ENCODE measurements at places on chromosomes 5 and 9.
A peak's percentile ranks its signal among the peaks of the same experiment; 100 is the strongest.

GRCh38 chr5:150488519-150489359 is 19.2 kb upstream of the NDST1 start:
- peak; percentile 72 for DNase-seq

- no peak for DNase-seq
Observed at GRCh38 chr5:64453405-64453804, 52.4 kb upstream of the RGS7BP start.

DNA sequence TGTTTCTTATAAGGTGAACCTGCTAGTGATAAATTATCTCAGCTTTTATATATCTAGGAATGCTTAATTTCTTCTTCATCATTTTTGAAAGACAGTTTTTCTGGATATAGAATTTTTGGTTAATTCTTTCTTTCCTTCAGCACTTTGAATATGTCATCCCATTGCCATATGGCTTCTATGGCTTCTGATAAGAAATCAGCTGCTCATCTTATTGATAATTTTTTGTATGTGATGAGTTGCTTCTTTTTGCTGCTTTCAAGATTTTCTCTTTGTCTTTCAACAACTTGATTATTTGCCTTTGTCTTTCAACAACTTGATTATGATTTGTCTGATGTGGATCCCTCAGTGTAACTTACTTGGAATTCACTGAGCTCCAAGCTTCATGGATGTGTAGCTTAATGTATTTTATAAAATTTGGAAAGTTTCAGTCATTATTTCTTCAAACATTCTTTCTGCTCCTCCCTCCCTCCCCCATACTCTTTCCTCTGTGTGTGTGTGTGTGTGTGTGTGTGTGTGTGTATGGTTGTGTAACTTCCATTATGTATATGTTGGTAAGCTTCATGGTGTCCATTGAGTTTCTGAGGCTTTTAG is 243.9 kb downstream of the TLE1 start:
- no peak for DNase-seq

DNA sequence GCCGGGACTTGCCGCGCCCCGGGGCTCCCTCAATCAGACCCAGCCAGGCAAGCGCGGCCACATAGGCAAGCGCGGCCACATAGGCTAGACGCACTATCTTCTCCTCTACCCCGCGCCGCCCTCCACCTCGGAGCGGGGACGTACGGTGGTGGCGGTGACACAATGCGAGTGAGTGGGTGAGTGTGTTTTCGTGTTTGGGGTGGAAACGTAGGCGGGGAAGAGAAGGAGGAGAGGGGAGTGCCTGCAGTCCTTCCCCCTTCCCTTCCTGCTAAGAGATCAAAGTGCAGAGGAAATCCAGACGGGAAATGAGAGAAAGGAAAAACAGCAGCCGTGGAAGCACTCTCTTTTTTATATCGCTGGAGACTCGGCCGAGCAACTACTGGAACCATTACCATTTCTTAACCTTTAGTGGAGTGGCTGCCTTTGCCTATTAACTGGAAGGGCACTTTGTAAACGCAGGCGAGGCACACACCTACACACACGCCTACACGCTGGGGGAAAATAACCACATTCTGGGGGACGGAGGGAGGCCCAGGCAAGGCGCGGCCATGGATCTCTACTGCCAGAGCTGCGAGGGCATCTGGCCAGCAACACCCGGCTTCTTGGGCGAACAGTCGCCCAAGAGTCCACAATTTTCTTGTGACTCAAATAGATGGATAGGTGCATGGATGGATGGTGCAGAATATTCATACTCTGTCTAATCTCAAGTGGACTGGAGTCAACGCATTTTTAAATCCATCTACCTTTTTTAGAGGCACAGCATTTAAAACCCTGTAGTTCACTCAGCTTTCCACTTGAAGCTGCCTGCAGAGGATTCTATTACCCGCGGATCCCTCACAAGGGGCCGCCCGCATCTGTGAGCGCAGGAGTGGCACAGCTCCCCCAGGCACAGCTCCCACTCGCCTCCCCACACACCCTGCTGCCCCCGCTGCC is 2.1 kb downstream of the EDIL3 start:
- DNase-seq, result peak; percentile 57

GRCh38 chr5:151572657-151573368 is 18.3 kb downstream of the FAT2 start:
- DNase-seq, result no peak

DNA sequence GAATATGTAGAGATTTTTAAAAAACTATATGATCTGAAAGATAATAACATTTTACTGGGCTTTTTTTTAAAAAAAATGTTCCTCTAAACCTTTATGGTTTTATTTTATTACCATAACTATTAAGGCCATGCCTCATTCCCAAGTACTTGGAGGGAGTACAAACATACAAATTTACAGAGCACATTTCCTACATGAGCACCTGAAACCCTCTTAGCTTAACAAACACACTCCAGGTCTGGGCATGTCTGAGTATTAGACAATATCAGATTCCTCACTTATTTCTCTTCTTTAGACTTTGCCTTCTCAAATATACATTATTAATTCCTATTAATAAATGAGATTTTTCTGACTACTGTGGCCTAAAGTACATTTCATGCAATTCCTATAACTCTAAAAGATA is 319.2 kb downstream of the SLCO4C1 start:
- DNase-seq, result no peak

- no peak for DNase-seq
Observed at GRCh38 chr5:148626986-148627385, 27.3 kb downstream of the HTR4 start.

- DNase-seq, result no peak
Observed at GRCh38 chr5:108367679-108368334, 14.1 kb downstream of the FBXL17 start.

DNA sequence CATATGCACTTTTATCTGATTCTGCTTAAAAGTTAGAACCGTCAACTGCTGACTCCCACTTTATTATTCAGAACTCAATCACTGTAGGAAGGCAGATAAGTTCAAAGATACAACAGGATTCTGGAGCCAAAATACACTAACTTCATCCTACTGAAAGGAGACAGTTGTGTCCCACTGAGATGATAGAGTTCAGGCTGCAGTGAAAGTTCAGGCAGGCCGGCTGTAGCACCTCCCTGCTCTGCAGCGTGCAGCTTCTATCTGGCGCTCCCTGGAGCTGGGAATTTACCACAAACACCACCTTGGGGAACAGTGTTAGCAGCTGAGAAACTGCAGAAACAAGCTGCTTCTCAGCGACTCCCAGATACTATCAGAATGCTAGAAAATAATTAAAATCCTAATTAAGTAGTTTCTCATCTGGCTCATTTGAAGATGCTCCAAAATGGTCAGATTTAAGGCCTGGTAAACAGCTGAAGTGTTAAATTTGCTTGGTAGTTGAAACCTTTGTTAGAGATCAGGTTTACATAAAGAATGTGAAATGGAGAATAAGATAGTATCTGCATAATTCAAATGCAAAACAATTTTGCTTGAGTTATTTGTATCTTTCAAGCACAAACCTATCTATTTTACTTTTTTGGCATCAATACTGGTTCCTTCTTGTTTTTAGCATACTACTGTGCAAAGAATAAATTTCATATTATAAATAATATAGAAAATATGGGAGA is 52.3 kb upstream of the CNTLN start:
- peak; percentile 48 for DNase-seq

DNA sequence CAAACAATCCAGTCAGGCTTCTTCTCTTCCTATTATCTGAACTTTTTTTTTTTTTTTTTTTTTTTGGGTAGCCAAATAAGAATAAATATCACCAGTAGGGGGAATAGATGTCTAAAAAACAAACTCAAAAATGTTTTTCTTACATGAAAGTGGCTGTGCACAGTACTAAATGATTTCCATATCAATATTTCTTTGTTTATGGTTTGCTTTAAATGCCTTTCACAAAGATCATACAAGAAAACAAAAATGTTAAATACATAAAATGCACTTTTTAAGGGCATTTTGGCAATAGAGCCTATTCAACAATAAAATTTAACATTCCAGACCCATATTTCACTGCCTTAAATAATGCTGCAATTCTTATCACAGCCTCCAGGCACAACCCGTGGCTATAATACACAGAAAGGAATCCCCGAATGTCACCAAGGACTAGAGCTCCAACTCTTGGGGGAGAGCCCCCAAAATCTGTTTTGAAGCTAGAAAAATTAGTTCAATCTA is 91.1 kb upstream of the TBCA start:
- no peak for DNase-seq

DNA sequence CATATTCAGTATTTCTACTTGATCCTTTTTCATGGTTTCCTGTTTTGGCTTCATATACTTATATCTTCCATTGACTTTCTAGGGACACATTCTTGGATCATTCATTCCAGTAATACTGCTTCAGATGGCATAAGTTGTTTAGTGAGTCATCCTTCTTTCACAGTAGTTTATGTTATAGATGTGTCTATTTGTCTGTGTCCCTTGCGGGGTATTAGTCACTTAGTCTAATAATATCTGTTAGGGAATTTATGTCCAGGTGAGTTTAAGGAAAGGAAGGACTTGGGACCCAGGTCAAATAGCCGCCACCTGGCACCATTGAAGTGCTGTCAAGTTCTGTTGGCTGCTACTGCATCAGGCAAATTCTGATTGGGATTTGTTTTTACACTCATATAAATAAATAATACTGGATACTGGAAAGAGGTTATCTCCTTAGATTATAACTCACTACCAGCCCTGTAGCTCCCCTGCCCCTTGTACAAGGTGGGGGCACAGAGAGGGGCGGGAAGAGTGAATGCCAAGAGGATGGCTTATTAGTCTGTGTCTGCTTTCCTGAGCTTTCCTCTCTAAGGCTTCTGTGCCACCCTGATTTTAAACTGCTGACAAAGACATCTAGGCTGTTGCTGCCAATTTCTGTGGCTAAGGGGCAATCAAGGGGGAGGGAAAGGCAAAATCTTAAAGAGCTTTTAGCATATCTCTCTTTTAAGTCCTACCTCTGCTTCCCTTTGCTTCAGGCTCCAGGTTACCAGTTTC is 64.9 kb downstream of the CDC42SE2 start:
- no peak for DNase-seq

- no peak for DNase-seq
Observed at GRCh38 chr5:73450672-73451223, 2.2 kb upstream of the FOXD1 start.

DNA sequence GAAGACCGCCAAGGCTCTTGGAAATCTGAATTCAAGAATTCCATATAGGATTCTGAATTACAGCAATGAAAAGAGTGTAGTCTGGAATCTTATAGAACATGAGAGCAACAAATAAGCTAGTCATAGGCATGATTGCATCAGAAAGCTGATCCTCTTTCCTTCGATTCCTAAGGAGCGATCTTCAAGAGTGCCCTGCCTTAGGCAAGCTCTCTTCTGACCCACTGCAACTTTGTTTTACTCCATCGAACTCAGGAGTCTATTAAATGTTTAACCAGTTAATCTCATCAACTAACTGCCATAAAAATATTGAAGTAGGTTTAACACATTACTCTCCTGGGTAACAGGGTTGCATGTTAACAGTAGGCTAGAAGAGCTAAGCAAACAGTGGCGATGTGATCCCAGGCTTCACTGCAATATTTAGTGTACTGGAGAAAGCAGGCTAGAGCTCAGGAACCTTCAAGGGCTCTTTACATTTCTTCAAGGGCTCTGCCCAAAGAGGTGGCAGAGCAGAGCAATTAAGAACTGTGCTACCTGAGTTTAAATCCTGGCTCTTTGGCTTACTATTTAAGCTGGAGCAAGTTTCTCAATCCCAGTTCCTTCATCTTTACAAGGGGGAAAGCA is 146.3 kb downstream of the RORB start:
- no peak for DNase-seq

DNA sequence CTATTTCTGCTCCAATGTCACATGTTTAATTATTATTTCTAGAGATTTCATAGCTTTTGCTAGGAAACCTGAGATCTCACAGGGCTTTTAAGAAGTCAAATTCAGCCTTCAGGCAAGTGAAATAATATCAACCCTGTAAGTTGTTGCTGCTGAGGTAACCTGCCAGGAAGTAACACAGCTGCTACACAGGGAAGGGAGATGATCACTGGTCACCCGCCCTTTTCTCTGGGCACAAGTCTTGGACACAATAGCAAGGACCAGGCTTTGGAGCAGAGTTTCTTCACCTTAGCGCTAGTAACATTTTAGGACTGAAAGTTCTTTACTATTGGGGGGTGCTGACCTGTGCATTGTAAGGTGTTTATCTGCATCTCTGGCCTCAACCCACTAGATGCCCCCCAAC is 50.1 kb downstream of the PTTG1 start:
- DNase-seq, result no peak

GRCh38 chr9:36035006-36035405 is 1.7 kb upstream of the RECK start:
- DNase-seq, result no peak

- peak; percentile 34 for DNase-seq
Observed at GRCh38 chr9:79617395-79617794, 45.6 kb downstream of the TLE4 start.

GRCh38 chr9:3848445-3849114 is 322.8 kb upstream of the RFX3 start:
- no peak for DNase-seq

DNA sequence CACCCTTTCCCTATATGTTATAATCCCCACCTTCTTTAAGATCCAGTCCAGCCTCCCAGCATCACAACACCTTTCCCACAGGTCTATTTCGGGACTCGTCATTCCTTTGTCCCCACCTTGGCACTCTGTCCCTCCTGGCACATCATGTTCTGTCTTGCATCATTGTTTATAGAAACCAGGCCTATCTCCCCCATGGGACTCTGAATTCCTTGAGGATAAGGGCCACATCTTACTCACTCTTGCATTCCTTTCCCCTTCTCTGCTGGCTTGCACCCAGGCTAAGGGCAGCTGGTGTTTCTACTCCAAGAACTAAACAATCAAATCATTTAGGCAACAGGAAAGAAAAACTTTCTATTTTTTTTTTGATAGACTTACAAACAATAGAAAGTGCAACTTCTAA is 205.7 kb downstream of the AGTPBP1 start:
- DNase-seq, result no peak

DNA sequence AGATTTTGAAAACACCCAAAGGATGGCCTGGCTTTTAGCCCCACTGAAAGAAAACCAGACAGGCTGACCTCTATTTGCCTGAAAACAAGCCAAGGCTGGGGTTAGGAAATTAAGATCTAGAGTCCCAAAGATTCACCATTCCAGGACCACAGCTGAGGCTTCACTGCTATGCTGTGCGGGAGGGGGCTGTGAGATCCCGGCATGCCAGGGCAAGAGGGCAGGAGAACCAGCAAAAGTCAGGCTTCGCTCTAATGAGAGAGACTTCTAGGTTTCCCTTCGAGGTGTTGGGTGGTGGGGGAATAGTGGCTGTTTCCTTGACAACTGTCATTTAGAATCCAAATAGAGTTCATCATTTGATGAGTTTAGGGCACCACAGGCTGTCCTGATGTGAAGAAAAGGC is 152.9 kb upstream of the NFIB start:
- no peak for DNase-seq

- no peak for DNase-seq
Observed at GRCh38 chr9:70557661-70558369, 143.4 kb upstream of the KLF9 start.

DNA sequence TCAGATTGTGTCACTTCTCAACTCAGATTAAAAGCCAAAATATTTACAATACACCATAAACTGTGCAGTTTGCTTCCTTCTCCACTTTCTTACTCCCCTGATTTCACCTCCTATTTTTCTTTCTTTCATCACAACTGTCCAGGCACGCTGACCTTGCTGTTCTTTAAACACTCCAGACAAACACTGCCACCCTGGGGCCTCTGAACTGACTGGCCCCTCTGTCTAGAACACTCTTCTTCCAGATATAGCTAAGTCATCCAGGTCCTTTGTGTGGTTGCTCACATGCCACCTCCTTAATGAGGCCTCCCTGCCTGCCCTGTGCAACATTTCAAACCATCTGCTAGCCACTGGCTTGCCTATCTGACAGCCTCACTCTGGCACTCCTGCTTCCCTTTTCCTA is 46.6 kb downstream of the ATG10 start:
- DNase-seq, result no peak

All from right hindlimb (tissue), 1 donor.